ENCODE measurements at places on chromosomes 2 and 18.

DNA sequence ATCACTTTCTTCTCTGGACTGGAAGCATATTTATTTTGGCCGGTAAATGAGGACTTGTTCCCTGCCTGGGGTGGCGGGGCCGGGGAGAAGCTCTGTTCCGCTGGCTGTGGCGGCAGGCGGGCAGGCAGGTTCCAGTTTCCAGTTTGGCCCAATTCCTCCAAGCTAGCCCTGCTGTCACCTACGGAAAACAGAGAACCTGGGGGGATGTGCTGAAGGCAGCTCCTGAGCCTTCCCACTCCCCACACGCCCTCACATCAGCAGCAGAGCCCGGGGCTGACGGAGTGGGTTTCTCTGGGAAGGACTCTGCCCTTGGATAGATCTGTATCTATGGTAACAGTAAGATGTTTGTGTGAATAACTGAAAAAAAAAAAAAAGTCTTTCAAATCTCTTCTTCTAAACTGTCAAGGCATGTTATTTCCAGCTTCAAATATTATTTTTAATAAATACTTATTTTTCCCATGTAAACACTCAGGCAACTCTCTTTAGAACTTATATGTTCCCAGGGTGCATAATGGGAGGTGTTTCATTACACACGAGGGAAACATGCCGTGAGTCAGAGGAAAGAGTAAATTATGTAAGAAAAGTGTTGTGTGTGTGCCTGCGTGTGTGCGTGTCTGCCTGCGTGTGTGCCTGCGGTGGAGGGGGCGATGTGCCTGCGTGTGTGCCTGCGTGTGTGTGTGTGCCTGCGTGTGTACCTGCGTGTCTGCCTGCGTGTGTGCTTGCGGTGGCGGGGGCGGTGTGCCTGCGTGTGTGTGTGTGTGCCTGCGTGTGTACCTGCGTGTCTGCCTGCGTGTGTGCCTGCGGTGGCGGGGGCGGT, 116.1 kb upstream of the ZNF516 start:
- peak; percentile 9 for DNase-seq

DNA sequence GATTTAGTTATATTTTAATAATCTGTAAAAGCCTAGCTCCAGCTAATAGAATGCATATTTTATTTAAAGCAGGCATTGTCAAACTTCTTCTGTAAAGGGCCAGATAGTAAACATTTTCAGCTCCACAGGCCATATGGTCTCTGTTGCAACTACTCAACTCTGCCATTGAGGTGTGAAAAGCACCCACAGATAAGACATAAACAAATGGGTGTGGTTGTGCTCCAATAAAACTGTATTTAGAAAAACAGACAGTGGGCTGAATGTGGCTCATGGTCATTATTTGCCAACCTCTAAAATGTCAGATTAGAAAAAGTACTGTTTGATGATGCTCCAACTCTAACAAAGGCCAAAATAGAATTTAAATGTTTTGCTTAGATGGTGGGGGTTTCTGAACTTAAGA, 519.9 kb downstream of the RNF144A start:
- DNase-seq = no peak

- DNase-seq = no peak
Measured at GRCh38 chr2:71596011-71596410, 142.7 kb downstream of the DYSF start.

GRCh38 chr2:65351948-65352595, 80.3 kb downstream of the SPRED2 start:
- DNase-seq = no peak

- no peak for DNase-seq
Measured at GRCh38 chr18:13578400-13578799, 148.0 kb downstream of the FAM210A start.

GRCh38 chr2:134586326-134586965, 132.4 kb downstream of the TMEM163 start:
- no peak for DNase-seq

DNA sequence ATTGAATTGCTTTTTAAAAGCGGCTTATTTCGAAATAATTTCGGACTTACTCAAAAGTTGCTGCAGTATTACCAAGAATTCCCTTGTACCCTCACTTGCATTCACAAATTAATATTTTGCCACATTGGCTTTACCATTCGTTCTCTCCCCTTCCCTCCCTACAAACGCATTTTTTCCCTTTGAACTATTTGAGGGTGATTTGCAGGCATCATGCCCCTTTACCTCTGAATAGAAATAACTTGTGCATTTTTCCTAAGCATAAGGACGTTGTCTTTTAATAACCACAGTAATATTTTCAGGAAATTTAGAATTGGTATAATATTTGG, 608 bp downstream of the CCDC138 start:
- DNase-seq = no peak

DNA sequence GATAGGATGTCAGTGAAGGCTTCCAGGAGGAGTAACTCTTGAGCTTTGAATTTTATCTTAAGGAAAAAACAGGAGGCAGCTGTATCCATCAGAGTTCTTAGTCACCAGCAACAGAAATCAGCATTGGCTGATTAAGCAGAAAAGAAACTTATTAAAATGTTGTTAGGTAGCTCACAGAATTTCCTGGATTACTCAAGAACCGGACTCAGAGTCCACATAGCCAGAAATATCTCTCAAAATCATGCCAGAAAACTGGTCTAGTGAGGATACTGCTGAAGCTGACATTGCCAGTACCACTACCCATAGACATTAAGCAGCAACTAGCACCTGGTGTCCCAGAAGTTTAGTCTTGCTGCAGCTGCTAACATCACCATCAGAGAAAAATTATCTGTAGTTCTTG, 10.1 kb upstream of the AFTPH start:
- DNase-seq = no peak

All from fibroblast of skin of back (primary cell).